Neuronal stem cell (in vitro differentiated cells): ENCODE measurements at places on chromosomes 5 and 9.

- DNase-seq: no peak
These were observed 1.3 kb upstream of the CDHR2 start for GRCh38 chr5:176547802-176548201.

- no peak for DNase-seq
These were observed 48.2 kb upstream of the SARDH start for GRCh38 chr9:133786371-133786753.

DNA sequence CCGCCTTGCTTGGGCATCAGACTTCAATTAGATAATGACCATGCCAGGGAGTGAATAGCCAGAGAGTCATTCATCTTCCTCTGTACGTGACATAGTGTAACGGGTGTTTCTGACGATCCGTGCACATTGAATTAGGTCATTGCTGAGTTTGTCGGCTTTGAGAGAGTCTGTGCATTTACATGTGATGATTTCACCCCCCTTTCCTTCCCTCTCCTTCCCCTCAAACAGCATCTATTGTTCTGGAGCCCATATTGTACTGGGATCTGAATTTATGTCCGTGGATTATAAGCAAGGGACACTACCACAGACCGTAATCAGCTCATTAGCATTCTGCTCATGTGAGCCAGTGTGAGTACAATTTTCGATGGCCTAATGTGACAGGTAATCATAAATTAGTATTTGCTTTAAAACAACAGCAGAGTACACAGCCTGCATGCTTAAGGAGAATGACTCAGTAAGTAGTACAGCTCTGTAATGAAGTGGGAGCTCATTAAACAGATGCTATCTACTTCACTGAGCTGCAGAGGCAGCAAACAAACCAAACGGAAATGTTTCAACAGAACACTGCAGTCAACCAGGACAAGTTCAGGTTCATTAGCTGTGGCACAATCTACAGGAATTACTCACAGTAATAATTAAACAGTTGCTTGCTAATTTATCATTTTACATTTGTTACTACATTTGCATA, 302.1 kb downstream of the CSNK1G3 start:
- no peak for DNase-seq

DNA sequence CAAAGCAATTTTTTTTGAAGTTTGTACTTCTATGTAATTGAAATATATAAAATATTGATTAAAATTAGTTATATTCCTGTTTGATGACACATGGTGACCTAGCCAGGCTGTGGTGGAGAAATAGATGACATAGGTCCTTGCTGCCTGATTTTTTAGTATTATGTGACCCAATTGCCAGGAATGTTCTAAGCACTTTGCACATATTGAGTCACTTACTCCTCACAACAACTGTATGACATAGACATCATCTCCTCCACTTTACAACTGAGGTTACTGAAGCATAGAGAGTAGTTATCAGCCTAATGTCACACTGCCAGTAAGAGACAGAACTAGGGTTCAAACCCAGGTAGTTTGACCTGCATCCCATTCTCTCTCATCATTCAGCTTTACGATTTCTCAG, 26.2 kb upstream of the SNX18 start:
- DNase-seq: no peak

- no peak for DNase-seq
These were observed 43.6 kb upstream of the NKX2-5 start for GRCh38 chr5:173278641-173279040.

GRCh38 chr5:25029004-25029403, 384.2 kb upstream of the CDH10 start:
- DNase-seq: no peak

GRCh38 chr9:90956026-90956810, 154.6 kb downstream of the SYK start:
- no peak for DNase-seq

DNA sequence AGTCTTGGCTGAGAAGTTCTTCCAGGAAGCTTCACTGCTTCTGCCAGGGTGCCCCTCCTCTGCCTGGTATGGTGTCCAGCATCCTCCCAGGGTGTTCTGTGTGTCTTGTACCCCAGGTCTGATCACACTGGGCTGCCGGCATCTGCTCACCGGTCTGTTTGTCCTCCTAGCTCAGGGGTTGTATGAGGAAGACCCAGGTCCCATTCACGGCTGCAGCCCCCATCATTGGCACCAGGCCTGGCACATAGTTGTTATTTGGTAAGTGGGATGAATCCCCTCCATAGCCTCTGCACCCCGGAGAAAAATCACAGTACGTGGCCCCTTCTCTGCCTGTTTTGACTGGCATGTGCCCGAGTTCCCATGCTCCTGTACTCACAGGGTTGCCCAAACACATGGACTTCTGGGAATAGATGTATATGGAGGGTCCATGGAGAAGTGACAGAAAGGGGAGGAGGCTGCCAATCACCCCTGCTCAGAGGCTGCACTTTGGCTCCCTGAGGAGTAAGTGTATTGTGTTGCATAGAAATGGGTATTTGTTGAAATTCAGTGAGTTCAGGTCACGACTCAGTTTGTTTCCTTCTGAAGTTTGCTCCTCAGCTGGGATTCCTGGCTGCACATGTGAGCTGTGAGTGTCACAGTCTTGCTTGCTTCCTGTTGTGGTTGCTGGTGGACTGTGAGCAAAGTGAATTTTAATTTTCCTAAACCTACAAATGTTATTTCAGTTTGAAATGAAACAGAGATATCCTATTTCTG, 96.2 kb downstream of the HSPA4 start:
- no peak for DNase-seq

DNA sequence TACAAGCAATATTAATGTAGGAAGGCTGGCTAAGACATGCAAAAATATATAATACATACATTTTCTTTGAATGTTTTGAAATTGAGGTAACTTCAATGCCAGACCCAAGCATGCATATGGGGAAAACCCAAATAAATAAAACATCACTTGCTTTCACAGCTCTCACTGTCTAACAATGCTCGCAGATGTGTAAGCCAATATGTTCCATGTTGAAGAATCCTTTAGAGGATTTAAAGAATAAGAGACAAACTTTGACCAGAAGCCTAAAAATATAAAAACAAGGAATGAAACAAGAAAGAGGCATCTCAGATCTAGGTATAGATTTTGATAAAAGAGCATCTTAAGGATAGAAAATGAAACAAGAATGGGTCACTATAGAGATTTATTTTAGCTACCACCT, 354.2 kb downstream of the CDH10 start:
- DNase-seq: no peak
